ENCODE measurements at places on chromosomes 7 and 10.

- no peak for DNase-seq
Measured at GRCh38 chr7:149736478-149737360, 36.7 kb downstream of the ZNF467 start.

- DNase-seq = no peak
Measured at GRCh38 chr10:97795886-97796285, 24.1 kb upstream of the SFRP5 start.

GRCh38 chr7:81111781-81112540 lies 193.1 kb upstream of the SEMA3C start:
- no peak for DNase-seq

DNA sequence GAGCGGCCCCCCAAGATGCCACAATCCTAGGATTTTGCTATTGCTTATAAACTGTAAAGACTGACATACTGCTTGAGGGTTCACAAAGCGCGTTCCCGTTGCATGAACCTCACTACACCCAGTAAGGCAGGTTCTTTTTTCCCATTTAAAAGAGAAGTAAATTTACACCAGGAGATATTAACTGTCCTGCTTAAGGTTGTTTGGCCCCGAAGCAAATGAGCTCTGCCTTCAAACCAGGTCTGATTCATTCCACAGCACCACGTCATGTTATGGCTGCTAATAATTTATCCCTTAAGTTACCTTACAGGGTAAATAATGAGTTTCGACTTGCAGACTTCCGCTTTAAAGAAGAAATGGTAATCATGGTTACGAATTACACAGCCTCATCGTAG lies 559 bp upstream of the FKBP14 start:
- DNase-seq = peak; percentile 26

DNA sequence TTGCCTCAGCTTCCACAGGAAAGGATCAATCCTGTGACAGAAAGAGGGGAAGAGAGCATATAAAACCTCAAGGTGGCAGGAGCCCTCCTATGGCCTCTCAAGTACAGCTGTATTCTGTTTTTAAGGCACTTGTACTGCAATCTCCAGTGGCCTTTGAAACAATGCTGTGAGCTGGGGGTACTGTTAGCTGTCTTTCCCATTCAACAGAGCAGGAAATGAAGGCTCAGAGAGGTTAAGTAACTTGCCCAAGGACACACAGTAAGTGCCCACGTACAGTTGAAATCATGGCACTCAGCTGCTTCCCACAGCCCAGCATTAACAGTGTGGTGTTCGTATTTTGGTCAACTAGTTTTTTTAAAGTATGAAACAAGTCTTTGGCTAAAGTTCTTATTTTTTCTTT lies 34.0 kb downstream of the DUSP5 start:
- no peak for DNase-seq

DNA sequence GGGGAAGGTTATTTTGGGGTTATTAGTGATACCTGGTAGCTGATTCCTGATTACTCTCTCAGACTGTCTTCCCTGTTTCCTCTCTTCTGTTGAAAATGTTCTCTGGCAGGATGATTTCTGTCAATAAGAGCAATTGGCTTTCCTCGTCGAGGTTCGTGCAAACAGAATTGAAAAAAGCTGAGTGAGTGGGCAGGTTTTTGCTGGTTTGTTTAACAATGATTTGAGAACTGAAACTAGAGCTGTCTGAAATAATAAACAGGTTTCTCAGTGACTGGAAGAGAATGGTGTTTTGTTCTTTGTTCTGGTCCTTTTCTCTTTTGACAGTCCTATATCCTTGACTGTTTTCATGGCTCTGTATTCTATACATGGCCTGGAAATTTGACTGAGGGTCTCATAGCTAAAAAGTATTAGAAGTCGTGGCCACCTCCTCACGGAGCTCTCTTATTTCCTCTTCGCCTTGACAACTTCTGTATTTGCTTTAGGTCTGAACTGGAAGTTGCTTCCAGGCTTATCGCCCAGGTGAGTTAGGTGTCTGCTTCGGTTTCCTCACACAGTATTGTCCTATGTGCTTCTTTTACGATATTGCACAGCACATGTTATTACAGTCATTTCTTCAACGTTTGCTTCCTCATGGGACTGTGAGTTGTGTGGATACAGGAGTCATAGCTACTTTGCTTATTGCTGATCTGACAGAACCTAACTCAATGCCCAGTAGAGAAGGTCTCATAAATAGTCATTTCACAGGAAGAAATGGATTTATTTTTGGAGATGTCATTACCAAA lies 403.6 kb downstream of the NRG3 start:
- DNase-seq = no peak

- no peak for DNase-seq
Measured at GRCh38 chr10:78688230-78688900, 380.4 kb upstream of the ZMIZ1 start.

DNA sequence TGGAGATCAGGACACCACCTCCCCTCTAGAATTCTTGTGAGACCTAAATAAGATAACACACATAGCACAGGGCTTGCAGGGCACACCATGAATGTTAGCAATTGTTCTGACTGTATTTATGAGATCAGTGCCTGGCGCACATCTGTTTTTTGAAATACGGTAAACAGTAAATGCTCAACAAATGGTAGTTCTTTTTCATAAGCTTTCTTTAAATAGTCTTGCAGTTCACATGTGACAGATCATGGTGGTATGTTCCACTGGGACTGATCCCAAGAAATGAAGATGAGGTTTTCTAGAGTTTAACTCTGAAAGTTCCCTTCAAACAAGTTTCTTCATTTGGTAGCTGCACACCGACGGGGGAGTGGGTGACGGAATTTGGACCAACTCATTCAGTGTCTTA lies 34.8 kb downstream of the CREB5 start:
- DNase-seq = no peak

- no peak for DNase-seq
Measured at GRCh38 chr10:68666280-68666760, 54.7 kb upstream of the CCAR1 start.

DNA sequence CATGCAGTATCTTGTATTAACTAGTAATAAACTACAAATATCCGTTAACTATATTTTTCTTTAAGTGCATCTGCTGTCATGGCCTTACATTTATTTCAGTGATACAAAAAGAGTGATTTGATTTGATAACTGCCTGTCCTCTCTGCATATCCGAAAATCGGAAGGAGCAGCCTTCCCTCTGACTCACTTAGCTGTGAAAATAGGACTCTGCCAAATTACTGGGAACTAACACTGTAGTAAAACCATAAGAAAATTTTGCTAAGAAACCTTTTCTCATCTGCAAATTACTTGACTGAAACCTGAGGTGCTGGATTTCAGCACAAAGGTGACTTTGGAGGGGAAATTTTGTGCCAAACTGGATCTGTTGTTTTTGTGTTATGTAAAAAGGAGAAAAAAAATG lies 176.6 kb upstream of the MKLN1 start:
- no peak for DNase-seq

DNA sequence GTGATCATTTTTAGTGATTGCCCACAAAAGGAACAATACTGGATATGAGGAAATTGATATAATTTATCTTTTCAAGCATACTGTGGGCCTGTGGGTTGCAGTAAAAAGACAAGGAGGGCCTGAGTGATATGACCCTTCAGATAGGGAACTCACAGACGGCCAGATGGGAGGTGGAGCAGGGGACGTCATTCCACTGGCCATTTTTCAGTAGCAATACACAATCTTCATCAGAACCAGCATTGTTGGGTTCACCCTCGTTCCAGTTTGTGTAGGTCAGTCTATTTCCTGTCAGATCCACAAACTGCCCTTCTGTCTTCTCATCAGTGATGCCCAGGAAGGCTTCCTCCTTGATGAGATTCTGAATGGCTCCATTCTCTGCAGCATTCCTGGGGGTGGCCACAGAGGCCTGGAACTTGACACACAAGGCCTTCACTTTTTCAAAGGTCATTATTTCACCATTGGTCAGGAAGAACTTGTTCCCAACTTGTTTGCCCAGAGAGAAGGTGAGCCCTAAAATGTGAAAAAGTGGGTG lies 4.5 kb downstream of the MBL2 start:
- DNase-seq = no peak

GRCh38 chr7:26612742-26613141 lies 251.6 kb downstream of the SKAP2 start:
- DNase-seq = no peak

DNA sequence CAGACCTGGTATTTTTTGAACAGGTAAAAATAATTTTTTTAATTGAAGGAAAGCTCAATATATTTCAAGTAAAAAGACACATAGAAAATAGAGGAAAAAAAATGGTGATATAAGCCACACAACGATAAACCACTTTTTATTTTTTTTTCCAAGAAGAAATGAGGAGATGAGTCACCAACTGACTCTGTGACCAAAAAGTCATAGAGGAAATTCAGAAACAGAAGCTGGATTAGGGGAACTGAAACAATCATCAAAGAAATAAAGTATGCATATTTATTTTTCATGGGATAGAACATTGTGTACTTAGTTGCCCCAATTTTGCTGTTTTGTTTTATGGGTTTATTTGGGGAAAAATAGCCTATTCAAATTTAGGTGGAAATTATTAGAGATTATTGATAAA lies 176.8 kb upstream of the AGR3 start:
- DNase-seq = no peak

DNA sequence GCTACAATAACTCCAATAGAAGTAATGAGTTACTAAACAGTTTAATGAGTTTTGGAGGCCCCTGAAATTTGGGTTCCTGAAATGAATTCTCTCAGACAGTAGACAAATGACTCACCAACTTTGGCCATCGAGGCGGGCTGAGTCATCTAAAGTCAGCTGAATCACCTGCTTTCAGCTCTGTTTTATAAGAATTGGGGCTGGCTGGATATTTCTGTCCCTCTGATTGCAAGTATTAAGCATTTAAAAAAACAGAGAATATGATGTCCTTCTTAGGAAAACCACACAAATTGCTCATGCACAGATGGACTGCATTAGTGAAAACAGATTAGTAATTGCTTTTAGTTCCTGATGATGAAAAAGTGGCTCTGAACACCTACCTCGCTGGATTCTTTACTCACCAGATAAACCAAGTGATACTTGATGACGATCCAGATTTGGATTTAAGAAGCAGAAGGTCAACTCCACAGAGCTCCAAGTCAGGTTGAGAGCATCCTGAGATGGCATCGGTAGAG lies 59.1 kb downstream of the ZNF365 start:
- peak; percentile 80 for DNase-seq

DNA sequence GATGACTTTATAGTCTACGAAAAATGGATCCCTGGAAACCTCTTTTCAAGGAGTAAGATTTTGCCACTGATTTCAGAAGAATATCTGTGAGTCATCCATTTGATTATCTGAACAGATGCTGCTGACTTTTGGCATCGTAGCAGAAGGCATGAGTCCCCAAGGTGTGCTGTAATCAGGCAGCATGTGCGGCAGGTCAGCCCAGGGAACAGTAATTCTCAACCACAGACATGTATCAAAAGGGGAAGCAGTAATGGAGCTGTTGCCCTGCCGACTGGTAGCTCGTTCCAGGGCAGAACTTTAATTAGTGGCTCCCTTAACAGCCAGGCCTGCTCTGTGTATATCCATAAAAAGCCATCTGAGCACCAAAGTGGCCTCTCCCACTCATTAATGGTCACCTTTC lies 5.7 kb upstream of the VWC2 start:
- DNase-seq = no peak

DNA sequence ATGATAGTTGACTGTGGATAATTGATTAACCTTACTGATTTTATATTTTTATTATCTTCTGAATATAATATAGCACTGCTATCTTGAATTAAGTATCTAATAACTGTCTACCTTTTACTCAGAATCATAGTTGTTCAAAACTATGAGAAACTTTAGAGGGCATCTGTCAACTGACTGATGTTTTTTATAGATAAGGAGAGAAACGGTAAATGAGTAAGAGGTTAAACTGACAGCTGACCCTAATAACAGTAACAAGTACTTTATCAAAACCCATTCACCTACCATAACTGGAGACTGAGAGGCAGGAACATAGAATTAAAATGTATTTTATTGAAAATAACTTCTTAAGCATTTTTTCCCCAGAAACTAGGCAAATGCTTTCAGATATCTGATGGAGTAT lies 62.2 kb downstream of the CYP51A1 start:
- DNase-seq = no peak

Data from activated CD4-positive, alpha-beta T cell treated with anti-CD3 and anti-CD28 coated beads for 48 hours (primary cell).